SK-N-SH (cell line): ENCODE measurements at places on chromosomes 2 and 18. TPM values are rescaled to one million over a fixed set of nuclear protein-coding genes. Genes with fewer than 3 reads are reported as not detected.
A peak's percentile ranks its signal among the peaks of the same experiment; 100 is the strongest.

DNA sequence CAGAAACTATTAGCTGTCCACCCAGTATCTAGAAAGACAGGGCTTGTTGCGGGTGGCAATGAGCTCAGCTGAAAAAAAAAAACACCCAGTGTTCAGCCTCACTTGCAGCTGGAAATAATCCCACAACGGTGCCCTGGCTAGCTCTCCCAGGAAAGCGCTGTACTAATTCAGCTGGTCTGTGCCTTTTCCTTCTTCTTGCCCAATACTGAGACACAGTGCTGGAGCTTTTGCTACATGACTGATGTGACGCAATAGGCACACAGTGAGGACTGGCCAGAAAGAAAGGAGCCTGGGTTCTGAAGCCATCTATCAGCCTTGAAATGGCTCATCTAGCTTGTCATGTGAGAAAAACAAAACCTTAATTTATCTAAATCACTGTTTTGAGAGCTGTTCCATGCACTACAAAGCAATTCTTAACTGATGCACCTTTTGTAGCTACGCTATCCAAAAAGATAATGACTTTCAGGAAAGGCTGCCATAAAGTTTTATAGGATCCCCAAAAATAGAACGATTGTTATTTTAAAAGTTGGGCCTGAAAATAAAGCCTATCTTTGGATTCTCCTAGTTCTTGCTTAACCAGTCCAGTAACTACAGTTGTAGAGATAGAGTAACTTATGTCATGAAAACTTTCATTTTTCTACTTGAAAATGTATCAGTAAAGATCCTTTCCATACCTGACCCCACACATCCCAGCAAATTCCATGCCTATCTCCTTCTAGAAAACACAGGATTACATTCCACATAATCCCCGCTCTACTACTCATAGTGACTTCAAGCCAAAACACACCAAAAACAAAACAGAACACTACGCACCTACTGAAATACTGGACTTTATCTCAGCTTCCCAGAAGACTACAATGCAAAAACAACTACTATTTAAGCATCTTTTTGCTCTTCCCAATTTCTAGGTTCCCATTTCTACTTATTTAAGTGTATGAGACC, 15.9 kb downstream of the KIDINS220 start:
- no peak overlapping the region for H3K4me3 ChIP-seq
- peaks cover 42% of the 10 kb centered on the region for H3K36me3 ChIP-seq
- no peaks in the 10 kb centered on the region for H3K27me3 ChIP-seq

GRCh38 chr2:70887550-70888246, 48.0 kb upstream of the ATP6V1B1 start:
- no peaks in the 10 kb centered on the region for H3K36me3 ChIP-seq
- H3K27ac ChIP-seq = no peak overlapping the region
- peak; percentile 70 for DNase-seq
- no peaks in the 10 kb centered on the region for H3K4me1 ChIP-seq
- no peaks in the 10 kb centered on the region for H3K27me3 ChIP-seq
- H3K4me3 ChIP-seq = peak overlapping the region; percentile 21; the same call in 1 of the 2 replicates

DNA sequence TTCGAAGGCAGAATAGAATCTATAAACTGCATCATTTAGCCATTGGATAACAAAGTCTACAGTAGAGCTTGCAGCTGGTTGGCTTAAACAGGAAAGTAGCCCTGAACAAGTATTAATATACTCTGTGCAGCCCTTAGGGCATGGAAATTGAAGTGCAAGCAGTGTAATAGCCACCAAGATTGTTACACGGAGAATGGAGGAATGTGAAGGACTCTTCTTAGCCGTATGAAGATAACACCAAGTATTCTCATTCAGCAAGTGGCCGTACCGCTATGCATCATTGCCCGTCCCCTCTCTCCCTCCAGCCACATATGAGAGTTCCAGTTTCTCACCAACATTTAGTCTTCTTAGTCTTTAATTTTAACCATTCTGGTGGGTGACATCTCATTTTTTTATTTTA, 40.5 kb downstream of the ANKRD12 start:
- H3K36me3 ChIP-seq = no peaks in the 10 kb centered on the region
- no peak overlapping the region for H3K4me3 ChIP-seq
- no peaks in the 10 kb centered on the region for H3K27me3 ChIP-seq
- DNase-seq = no peak
- H3K27ac ChIP-seq = no peak overlapping the region

DNA sequence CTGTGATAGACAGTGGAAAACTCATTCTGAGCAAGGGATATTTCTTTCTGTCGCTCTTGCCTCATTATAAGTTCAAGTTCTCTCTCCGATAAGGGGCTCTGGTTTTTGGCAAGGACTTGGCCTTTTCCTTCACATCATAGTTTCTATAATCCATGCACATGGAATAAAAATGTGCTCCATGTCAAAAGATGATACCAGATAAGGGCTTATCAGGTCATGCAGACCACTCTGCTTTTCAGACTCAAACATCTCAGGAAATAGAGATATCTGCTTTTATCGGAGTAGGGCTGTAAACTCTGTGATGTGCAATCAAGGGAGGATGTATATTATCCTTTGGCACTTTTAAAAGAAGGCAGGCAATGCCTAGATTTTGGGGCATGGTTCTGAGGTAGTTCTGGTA, 45.0 kb upstream of the DARS1 start:
- H3K4me3 ChIP-seq = no peak overlapping the region
- H3K36me3 ChIP-seq = no peaks in the 10 kb centered on the region
- H3K4me1 ChIP-seq = no peaks in the 10 kb centered on the region
- H3K27ac ChIP-seq = no peak overlapping the region
- no peaks in the 10 kb centered on the region for H3K27me3 ChIP-seq

DNA sequence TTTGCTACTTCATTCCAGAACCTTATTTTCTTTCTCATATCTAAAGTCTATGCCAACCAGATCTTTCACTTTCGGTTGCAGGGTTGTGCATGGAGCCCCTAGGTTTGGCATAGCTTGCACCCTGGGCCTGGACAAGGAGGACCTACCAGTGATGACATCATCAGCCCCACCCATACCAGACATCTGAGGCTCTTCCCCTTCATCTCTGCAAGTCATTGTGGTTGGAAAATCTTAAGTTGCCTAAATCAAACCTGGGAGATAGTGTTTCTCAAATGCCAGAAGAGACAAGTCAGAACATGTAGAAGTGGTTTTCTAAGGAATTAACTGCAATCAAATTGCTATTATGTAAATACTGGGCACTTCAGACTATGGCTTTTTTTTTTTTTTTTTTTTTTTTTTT, 363.3 kb downstream of the ZNF516 start:
- no peaks in the 10 kb centered on the region for H3K36me3 ChIP-seq
- DNase-seq = no peak
- no peaks in the 10 kb centered on the region for H3K27me3 ChIP-seq
- H3K4me1 ChIP-seq = no peaks in the 10 kb centered on the region
- H3K4me3 ChIP-seq = no peak overlapping the region

DNA sequence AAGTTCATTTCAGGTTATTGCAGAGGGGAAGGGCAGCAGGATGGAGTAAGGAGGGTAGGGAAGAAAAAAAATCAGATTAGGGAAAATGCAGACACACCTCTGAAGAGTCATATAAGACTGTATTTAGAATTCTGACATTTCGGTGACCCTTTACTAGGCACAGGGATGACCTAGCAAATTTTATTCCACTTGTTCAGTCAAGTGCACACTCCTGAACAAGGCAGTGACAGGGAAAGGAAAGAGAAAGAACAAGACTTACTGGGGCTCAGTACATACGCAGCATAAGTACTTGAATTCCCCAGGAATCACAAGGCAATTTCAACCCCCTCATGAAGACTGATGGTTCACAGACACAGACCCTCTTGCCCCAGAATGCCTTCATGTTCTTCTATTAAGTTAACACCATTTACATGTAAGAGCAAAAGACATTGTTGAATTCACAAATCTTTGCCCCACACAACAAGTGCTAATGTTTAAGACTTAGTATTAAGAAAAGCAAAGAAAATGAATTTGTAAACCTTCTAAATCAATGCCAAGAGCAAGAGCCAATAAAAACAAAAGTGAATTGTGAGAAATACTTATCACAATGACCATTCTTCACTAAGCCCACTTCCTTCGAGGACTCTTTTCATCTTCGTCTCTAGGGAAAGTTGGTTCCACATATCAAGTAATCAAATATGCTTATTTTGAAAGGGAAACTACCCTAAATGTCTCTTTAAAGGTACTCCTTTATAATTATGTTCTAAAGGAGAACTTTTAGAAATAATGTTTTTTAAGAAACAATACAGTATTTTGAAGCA, 47.0 kb downstream of the COBLL1 start:
- no peaks in the 10 kb centered on the region for H3K27me3 ChIP-seq
- H3K36me3 ChIP-seq = no peaks in the 10 kb centered on the region
- no peak for DNase-seq
- no peak overlapping the region for H3K27ac ChIP-seq
- peaks cover 4% of the 10 kb centered on the region for H3K4me1 ChIP-seq

DNA sequence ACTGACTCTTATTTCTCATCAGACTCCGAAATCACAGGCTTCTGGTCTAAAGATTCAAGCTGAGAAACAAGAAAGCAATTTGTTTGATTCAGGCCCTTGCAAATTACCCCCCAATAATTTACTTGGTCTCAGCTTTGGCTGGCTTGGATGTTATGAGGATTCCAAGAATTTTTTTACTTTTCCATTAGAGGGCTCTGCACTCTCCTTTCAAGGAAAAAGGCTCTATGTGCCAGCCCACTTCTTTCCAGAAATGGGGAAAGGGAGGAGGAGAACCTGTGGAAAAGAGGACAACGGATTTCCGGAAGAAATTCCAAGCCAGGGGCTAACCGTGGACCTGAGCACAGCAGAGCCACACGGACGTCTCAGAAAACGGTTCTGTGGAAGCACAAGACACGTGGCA, 44.4 kb downstream of the BCL11A start:
- no peak for DNase-seq
- no peaks in the 10 kb centered on the region for H3K27me3 ChIP-seq
- no peak overlapping the region for H3K4me3 ChIP-seq
- no peak overlapping the region for H3K27ac ChIP-seq
- no peaks in the 10 kb centered on the region for H3K36me3 ChIP-seq

DNA sequence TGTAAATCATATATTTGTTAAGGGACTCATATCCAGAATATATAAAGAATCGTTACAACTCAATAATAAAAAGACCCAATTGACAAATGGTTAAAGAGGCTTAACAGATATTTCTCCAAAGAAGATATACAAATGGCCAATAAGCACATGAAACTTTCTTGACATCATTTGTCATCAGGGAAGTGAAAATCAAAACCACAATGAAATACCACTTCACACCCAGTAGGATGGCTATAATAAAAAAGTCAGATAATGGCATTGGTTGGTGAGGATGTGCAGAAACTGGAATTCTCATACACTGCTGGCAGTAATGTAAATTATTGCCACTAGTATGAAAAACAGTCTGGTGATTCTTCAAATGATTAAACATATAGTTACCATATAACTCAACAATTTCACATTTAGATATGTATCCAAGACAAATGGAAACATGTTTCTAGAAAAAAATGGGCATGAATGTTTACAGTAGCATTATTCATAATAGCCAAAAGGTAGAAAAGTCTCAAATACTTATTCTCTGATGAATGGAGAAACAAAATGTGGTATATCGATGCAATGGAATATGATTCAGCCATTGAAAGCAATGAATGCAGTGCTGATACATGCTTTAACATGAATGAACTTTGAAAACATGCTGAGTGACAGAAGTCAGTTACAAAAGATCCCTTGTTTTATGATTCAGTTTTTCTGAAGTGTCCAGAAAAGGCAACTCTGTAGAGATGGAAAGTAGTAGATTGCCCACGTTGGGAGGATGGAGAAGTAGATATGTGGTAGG, 304.6 kb upstream of the ZEB2 start:
- H3K4me3 ChIP-seq = no peak overlapping the region
- no peaks in the 10 kb centered on the region for H3K36me3 ChIP-seq
- H3K27ac ChIP-seq = no peak overlapping the region
- no peak for DNase-seq
- no peaks in the 10 kb centered on the region for H3K4me1 ChIP-seq
- H3K27me3 ChIP-seq = no peaks in the 10 kb centered on the region

- H3K4me1 ChIP-seq = peaks cover 41% of the 10 kb centered on the region
- no peak for DNase-seq
- H3K27ac ChIP-seq = peak overlapping the region; percentile 95
Observed at GRCh38 chr2:56682397-56682760, 498.6 kb downstream of the CCDC85A start.

- peaks cover 2% of the 10 kb centered on the region; the same call in 1 of the 2 replicates for H3K36me3 ChIP-seq
- no peak overlapping the region for H3K4me3 ChIP-seq
- H3K4me1 ChIP-seq = peaks cover 9% of the 10 kb centered on the region; the same call in 1 of the 2 replicates
- no peak for DNase-seq
- no peaks in the 10 kb centered on the region for H3K27me3 ChIP-seq
Observed at GRCh38 chr18:48729404-48729803, 190.6 kb downstream of the CTIF start.

DNA sequence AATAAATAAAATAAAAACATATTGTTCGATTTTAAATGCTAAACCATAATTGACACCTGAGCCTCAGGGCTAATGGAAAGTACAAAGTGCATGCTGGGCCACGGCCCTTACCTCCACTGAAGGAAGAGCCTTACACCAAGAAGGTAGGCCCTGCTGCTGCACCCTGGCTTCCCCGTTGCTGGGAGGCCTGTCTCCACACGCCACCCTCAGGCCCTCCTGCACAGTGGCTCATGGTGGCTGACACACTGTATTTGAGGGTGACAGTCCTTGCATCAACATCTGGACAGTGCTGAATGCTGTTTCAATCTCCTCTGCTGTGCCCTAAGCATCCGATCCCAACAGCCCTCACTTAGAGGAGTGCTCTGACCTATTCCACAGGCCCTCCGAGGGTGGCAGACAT, 39.3 kb upstream of the EDAR start:
- peaks cover 13% of the 10 kb centered on the region; the same call in 1 of the 2 replicates for H3K27me3 ChIP-seq
- H3K4me3 ChIP-seq = no peak overlapping the region
- H3K27ac ChIP-seq = no peak overlapping the region
- no peaks in the 10 kb centered on the region for H3K36me3 ChIP-seq
- no peaks in the 10 kb centered on the region for H3K4me1 ChIP-seq

DNA sequence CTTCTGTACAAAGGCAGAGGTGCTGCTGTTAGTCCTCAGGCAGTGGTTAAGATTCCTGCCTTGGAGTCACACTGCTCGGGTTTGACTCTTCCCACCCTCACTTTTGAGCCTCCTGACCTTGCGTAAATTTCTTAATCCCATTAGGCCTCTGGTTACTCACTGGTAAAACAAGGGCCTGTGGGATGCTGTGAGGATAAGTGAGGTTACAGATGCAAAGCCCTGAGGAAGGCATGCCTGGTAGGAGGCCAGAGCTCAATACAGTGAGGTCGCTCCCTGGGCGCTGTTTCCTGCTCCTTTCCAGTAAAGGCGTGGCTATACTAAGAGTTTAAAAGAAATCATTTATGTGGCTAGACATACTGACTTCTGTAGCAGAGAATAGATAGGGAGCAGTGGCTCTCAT, 127.5 kb upstream of the TMEM200C start:
- no peak overlapping the region for H3K27ac ChIP-seq
- H3K4me1 ChIP-seq = peaks cover 4% of the 10 kb centered on the region
- DNase-seq = no peak
- no peaks in the 10 kb centered on the region for H3K27me3 ChIP-seq
- no peak overlapping the region for H3K4me3 ChIP-seq

GRCh38 chr2:168884975-168885374, 5.3 kb downstream of the SPC25 start:
- DNase-seq = no peak
- H3K27ac ChIP-seq = no peak overlapping the region
- H3K4me1 ChIP-seq = peaks cover 6% of the 10 kb centered on the region
- H3K4me3 ChIP-seq = no peak overlapping the region
- no peaks in the 10 kb centered on the region for H3K27me3 ChIP-seq

The GULP1 gene
- polyA plus RNA-seq = 33.8 and 35.0 TPM in 2 replicates

The SPP2 gene
- 0.19 and 0.30 TPM in 2 replicates for polyA plus RNA-seq

The DSC3 gene
- not detected in 2 replicates for polyA plus RNA-seq

The AQP12A gene
- not detected in 2 replicates for polyA plus RNA-seq

The ALPI gene
- polyA plus RNA-seq = not detected in 2 replicates

The COL4A3 gene
- polyA plus RNA-seq = not detected in 2 replicates

The ANKRD30B gene
- not detected in 2 replicates for polyA plus RNA-seq

The ADRA2B gene
- not detected in 2 replicates for polyA plus RNA-seq

The RBM44 gene
- 0.30 and 0.34 TPM in 2 replicates for polyA plus RNA-seq

The TCF23 gene
- not detected in 2 replicates for polyA plus RNA-seq

The GAL3ST2 gene
- polyA plus RNA-seq = 0.10 and 0.15 TPM in 2 replicates

The SCN7A gene
- 0.02 and 0.05 TPM in 2 replicates for polyA plus RNA-seq

The AQP4 gene
- not detected in 2 replicates for polyA plus RNA-seq
